SHP77 (cell line): ENCODE measurements at places on chromosomes 4 and X.
A peak's percentile ranks its signal among the peaks of the same experiment; 100 is the strongest.

- no peak for DNase-seq
Measured at GRCh38 chr4:145251391-145251790, 71.0 kb upstream of the OTUD4 start.

GRCh38 chrX:123464709-123465108 lies 268.1 kb downstream of the THOC2 start:
- no peak for DNase-seq

GRCh38 chrX:112761242-112762207 lies 79.1 kb downstream of the AMOT start:
- no peak for DNase-seq

GRCh38 chr4:86160426-86160825 lies 199.4 kb downstream of the MAPK10 start:
- no peak for DNase-seq

DNA sequence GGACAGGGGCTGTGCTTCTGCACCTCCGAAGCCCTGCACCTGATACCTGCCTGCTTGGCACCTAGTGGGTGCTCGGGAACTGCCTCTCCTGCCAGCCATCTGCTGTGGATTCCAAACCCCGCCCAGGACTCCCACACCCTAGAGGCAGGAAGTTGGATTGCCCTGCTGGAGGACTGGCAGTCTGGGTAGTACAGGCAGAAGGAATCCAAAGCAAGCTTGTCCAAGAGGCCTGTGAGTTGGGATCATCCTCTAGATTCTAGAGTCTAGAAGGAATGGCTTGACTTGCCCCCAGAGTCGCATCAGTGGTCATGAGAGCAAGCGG lies 64.6 kb upstream of the MTM1 start:
- no peak for DNase-seq

GRCh38 chrX:133171962-133172708 lies 46.0 kb downstream of the TFDP3 start:
- DNase-seq: no peak

DNA sequence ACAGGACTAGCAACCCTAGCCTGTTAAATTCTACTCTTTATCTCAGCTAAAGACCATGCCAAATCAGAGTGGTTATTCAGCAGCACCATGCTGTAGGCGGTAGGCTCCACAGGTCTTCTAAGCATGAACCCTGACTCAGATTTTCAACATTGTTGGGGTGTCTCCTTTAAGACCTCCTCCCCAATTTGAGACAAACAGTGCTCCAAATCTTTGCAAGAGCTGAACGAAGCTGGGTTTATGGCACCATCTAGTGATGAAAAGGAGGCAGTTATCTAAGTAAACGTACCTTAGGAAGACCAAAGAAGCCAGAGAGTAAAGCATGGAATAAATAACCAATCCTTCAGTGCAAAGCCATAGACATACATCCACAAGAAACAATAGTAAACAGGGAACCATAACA lies 334.5 kb upstream of the SLC7A11 start:
- DNase-seq: peak; percentile 29

DNA sequence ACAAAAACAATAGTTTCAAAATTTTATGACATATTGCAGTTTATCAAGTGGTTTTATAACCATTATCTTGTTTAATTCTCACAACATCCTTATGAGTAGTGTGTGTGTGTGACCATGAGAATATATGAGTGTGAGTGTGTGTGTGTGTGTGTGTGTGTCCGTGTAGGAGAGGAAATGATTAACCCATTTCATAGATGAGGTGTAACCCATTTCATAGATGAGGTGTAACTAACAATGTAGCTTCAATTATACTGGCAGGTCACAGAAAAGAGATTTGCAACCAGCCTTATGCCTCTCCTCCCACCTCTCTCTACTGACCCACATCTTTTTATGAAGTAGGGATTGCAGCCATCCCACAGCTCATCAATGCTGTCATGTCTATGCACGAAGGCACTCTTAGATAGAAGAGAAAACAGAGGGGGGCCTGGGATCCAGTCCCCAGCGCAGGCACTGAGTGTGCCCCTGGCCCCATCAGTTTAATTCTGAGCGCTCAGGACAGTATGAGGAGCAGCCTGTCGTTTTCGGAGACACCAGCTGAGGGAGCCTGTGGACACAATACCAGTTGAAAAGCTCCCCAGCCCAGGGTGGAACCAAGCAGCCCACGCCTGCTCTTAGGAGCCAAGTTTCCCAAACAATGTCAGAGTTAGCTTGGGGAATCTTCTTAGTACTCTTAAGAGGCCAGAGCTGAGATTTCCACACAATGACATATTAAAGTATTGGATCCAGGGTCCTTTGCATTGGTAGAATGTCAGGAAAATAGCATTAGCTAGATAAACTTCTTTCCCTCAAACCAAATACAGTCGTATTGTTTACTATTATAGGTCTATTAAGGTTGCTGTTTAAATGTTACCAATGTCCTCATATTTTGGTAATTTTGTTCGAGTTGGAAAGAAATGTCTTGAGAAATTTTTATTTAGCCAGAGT lies 88.6 kb downstream of the PALLD start:
- DNase-seq: peak; percentile 29

DNA sequence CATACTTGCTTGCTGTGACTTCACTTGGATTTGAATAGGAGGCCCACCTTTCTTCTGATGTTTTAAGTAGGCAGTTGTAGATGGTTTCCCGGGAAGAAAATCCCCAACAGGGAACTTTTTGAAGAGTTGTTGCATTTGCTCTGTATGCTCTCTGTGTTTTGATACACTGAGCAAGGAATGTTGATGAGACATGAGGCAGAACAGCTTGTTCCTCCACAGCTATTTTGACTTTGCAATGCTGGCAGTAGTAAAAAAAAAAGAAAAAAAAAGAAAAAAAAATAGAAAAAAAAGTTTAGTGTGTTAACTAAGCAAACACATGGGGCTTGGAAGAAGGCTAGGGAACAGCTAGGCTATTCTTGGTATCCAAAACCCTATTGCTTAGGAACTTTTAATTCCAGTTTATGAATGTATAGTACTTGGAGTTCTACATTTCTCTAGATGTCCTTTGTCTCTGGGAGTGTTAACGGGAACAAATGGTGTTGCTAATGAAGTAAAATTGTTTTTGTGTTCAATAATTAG lies 23.4 kb upstream of the PAQR3 start:
- DNase-seq: no peak

DNA sequence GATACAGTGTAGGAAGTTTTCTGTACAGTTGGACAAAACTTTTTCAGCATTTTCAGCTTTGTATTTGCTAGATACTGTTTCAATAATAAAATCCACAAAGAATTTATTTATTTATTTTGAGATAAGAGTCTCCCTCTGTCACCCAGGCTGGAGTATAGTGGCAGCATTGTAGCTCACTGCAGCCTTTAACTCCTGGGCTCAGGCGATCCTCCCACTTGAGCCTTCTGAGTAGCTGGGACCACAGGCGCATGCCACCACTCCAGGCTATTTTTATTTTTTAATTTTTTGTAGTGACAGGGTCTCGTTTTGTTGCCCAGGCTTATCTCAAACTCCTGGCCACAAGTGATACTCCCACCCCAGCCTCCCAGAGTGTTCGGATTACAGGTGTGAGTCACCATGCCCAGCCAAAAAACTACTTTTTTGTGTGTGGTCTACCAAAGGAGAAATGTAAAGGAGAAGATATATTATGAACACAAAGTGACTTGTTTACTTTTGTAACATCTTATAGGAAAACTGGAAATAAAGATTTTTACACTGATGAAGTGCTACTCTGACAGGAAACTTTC lies 13.0 kb upstream of the SOWAHD start:
- DNase-seq: no peak

DNA sequence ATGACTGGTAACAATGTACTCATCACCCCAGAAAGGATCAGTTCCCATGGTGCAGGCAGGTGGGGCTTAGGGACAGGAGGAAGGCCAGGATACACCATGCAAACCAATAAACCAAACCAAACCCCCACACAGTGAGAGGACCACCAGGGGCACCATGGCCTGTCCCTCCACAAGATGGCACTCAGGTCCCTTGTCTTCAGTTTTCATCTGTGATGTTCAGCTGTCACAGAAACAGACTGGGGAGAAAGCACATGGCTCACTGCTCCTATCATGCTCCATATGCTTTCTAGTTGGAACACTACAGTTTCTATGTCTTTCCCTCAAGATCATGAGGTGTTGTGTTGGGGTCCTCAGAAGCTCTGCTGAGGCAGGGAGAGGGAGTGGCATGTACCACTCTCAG lies 10.1 kb downstream of the HS3ST1 start:
- no peak for DNase-seq

DNA sequence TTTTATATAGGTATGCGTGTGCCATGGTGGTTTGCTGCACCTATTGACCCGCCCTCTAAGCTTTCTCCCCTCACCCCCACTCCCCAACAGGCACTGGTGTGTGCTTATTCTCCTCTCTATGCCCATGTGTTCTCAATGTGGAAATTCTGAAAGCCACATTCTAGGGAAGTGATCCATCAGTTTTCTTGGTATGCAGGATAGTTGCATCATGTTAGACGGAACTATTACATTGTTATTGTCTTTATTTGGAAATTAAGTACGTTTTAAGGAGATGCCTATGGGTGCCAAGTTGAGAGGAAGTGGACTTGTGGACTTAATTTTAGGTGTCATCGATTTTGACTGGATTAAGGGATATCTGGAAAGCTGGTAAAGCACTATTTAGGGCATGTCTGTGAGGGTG lies 204.6 kb downstream of the RBM46 start:
- no peak for DNase-seq

- DNase-seq: no peak
Measured at GRCh38 chrX:25674776-25675175, 463.4 kb upstream of the MAGEB18 start.

GRCh38 chr4:138596896-138597295 lies 354.7 kb upstream of the SLC7A11 start:
- DNase-seq: no peak

GRCh38 chrX:45009371-45010000 lies 136.5 kb downstream of the KDM6A start:
- DNase-seq: no peak
